ENCODE measurements at places on chromosomes 13 and 19.

DNA sequence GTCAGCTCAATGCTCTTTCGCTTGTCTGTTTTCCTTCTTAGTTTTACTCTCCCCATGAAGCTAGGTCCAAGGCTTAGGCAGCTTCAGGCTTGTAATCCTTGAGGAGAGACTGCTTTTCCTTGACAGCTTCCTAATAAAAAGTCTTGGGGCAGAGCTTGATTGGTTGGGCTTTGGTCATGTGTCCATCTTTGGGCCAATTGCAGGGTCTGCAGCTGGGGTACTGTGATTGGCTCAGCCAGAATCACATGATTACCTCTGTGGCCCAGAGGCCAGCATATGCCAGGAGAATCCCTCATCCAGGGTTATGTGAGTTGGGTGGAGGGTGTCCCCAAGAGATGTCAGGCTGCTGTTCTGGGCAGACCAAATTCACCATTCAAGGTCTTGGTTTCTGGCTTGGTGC lies 8.1 kb downstream of the KLK1 start:
- DNase-seq, result no peak

DNA sequence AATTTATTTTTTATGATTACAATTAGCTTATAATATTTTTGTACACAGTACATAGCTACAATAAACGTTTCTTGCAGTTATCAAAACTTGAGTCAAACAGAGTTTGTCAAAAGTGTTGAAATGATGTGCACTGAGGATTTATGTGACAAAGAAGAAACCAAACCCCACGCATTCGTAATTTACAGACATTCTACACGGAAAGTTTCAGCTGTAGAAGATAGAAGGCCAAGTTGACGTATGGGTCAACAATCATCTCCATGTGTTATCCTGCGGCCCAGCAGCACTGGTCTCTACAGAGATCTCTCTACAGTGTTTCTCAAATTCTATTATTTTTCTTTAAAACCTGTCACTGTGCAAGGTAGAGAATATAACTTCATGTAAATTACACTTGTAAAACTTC lies 1507.6 kb downstream of the PCDH9 start:
- no peak for DNase-seq

GRCh38 chr13:33582121-33582520 lies 235.8 kb upstream of the RFC3 start:
- no peak for DNase-seq

GRCh38 chr13:76864259-76864658 lies 21.9 kb downstream of the KCTD12 start:
- DNase-seq, result no peak

- no peak for DNase-seq
These were observed 288.7 kb downstream of the FOXO1 start for GRCh38 chr13:40377783-40378182.

DNA sequence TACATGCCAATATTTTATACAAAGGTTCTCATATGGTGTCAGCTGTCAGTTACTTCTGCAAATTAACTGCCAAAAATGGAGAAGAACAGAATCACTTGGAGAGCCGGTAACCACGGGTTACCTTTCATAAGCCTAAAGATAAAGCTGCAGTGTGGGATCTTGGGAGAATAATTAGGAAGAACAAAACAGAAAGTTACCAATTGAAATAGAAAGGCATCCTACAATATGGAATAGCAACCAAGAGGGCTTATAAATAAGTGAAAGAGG lies 74.2 kb downstream of the TSHZ3 start:
- no peak for DNase-seq

GRCh38 chr13:80841414-80841813 lies 500.5 kb upstream of the SPRY2 start:
- no peak for DNase-seq

DNA sequence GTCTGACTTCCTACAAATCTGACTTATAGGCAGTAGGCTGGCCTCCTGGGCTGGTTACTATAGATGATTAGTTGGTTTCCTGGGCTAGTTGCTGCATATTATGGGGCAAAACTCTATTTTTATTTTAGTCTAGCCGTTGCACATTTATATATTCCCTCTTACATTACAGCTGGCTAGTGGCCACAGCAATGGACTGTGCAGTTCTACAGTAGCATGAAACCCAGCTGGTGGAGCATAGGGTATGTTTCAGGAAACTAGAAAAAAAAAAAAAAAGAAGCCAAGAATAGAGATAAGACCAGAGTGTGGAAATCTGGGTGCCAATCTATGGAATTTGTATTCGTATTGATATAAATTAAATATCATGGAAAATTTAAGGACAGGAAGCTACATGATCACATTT lies 304.4 kb upstream of the NBEA start:
- no peak for DNase-seq

GRCh38 chr13:72648513-72649065 lies 78.8 kb downstream of the MZT1 start:
- DNase-seq, result no peak

GRCh38 chr13:25977671-25978070 lies 74.1 kb downstream of the SHISA2 start:
- DNase-seq, result no peak

DNA sequence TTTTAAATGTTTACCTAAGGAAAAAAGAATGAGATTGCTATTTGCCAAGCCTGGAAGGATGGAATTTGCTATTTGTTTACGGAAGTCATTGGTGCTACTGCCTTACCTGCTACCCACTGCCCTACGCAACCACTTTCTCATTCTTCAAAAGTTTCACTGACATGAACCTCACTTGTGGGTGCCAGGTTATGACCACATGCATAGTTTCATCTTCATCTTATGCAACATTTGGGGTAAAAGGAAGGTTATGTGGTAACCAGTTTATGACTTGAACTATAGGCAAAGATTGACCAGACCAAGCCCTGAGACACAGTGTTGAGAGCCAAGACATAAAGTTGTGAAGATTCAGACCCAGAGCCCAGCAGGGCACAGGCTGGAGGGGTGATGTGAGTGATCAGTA lies 142.5 kb downstream of the LACC1 start:
- no peak for DNase-seq

- DNase-seq, result no peak
These were observed 1391.7 kb upstream of the MIR17HG start for GRCh38 chr13:89955773-89956172.

DNA sequence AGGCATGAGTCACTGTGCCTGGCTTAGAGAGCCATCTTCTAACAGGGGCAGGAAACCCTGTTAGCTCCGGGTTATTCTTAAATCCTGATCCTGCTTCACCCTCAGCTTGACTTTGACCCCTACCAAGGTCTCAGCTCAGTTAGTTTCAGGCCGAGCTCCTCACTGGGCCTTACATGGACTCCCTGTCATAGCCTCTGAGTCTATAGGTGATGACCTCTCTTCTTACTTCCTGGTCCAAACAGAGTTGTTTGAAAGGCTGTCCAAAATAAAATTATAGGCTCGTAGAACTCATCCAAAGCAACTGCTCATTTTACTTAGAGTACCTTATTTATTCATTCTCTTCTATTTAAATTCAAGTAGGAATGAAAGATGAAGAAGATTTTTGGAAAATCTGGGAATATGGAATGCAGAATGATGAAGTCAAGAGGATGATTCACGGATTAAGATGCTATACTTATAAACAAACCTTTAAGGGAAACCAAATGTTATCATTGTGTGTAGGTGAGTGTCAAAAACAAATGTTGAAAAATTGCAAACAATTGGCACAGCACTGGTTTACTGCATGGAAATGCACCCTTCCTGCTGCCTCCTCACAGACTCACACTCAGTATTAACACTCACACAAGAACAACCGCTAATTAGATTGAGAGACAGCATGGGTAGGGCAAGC lies 174.1 kb downstream of the RGCC start:
- no peak for DNase-seq

GRCh38 chr19:33660410-33661124 lies 38.8 kb downstream of the CHST8 start:
- DNase-seq, result no peak
